ENCODE measurements at places on chromosomes 1 and 21.

DNA sequence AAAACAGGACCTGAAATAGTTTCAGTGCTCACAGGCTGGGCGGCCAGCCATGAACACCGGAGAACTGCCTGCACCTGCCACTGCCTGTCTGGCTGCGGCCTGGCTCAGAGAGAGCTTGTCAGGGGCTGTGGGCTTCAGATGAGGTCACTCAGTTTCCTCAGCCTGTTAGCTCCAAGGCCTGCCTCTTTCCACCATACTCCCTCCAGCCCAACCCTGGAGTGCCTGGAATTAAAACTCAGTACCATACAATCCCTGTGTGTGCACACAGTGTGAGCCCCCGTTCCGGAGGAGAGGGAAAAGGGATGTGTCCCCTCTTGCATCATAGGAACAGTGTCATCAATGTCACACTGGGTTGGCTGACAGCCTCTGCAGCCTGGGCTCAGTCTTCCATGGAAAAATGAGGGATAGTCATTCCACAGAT is 16.2 kb downstream of the CACNA1S start:
- DNase-seq, result no peak

- DNase-seq, result no peak
Measured at GRCh38 chr1:41041614-41042270, 20.2 kb upstream of the SLFNL1 start.

DNA sequence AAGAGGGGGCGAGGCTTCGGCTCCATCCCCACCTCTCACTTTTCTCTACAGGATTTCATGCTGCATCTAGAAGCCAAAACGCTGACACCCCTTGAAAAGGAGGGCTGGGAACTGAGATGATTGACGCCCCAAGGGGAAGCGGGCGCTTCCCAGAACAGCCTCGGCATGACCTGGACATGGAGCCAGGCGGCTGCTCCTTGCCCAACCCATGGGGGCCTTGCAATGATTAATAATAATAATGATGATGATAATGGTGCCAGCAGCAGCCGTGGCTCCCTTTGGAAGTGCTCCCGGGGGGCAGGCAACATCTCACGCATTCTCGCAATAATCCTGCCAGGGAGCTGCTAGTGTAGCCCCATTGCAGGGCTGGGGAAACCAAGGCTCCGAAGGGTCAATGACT is 78.2 kb downstream of the RAP1GAP start:
- DNase-seq, result no peak

- peak; percentile 57 for DNase-seq
Measured at GRCh38 chr1:16718908-16719533, 21.3 kb upstream of the RNU1-4 start.

Data from left forelimb (tissue), 1 donor.